MM.1S (cell line): ENCODE measurements at places on chromosomes 2 and 18.

- H3K4me1 ChIP-seq = peaks cover 14% of the 10 kb centered on the region
- no peak overlapping the region for H3K27ac ChIP-seq
- H3K36me3 ChIP-seq = no peaks in the 10 kb centered on the region
- no peaks in the 10 kb centered on the region for H3K27me3 ChIP-seq
These were observed 35.9 kb upstream of the TFPI start for GRCh38 chr2:187590175-187590574.

DNA sequence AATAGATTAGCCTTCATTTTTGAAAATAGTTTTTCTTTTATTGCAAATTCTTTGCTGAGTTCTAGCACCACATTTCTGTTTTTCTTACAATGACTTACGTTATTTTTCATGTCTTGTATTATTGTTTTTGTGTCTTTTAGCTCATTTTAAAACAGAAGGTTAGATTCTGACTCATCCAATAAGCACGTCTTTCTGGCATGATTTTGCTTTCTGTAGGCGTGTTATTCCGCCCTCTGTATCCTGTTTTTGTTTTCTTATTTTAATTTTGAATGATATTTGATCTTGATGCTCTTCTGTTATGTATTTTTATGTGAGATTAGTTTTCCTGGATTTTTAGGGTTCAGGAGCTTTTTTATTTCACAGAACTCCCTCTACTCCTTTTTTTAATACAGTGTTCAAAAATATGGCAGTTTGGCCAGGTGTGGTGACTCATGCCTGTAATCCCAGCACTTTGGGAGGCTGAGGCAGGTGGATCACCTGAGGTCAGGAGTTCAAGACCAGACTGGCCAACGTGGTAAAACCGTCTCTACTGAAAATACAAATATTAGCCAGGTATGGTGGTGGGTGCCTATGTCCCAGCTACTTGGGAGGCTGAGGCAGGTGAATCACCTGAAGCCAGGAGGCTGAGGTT is 145.0 kb downstream of the CLIP4 start:
- no peaks in the 10 kb centered on the region for H3K36me3 ChIP-seq
- no peak for DNase-seq
- no peak overlapping the region for H3K27ac ChIP-seq
- H3K27me3 ChIP-seq = no peaks in the 10 kb centered on the region
- no peak overlapping the region for H3K4me3 ChIP-seq
- H3K4me1 ChIP-seq = no peaks in the 10 kb centered on the region

DNA sequence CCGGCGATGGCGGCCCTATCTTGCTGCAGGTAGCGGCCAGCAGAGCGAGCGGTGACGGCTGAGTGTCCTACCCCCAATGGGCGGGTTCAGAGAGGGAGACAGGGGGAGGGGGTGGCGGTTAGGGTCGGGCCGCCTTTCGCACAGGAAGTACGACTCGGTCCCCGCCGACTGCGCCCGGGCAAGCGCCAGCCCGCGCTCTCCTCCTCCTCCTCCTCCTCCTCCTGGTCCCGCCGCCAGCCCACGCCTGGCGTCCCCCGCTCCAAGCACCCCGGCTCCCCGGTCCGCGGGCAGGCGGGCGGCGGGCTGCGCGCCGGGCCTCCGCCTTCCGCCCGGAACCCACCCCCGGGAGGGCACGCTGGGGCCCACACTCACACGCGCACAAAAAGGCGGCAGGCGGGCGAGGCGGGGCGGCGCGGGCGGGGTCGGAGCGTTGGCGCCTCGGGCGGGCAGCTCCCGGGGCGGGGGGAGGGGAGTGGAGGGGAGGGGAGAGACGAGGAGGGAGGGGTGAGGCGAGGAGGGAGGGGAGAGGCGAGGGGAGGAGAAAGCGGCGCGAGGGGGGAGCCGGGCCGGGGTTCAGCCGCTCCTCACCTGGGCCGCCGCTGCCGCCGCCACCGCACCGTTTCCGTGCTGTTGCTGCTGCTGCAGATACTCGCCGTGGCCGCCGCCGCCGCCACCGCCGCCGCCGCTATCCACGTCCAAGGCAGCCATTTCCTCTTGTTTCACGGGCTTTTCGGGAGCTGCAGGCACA is 1.2 kb downstream of the SP3 start:
- H3K36me3 ChIP-seq = no peaks in the 10 kb centered on the region
- H3K4me3 ChIP-seq = peak overlapping the region; percentile 76; the same call in 1 of the 2 replicates
- H3K4me1 ChIP-seq = peaks cover 15% of the 10 kb centered on the region
- no peaks in the 10 kb centered on the region for H3K27me3 ChIP-seq

DNA sequence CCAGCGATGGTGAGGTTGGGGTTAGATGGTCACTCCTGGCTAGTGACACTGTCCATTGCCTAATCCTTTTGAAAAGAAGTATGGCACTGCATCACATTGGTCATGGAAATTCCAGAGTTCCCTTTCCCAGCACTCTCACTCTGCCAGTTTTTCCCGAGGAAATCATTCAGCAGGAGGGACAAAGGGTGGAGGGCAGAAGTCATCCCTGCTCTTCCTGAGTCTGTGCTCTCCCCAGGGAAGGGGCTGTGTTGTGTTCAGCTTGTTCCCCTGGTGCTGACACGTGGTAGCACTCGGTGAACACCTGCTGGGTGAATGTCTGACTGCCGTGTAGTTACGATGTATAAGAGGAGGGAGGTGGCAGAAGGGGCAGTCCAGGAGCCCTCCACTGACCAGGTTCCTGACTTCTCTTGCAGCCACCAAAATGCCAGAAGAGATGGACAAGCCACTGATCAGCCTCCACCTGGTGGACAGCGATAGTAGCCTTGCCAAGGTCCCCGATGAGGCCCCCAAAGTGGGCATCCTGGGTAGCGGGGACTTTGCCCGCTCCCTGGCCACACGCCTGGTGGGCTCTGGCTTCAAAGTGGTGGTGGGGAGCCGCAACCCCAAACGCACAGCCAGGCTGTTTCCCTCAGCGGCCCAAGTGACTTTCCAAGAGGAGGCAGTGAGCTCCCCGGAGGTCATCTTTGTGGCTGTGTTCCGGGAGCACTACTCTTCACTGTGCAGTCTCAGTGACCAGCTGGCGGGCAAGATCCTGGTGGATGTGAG is 21.6 kb downstream of the STEAP3 start:
- no peak overlapping the region for H3K27ac ChIP-seq
- H3K4me1 ChIP-seq = no peaks in the 10 kb centered on the region
- H3K4me3 ChIP-seq = no peak overlapping the region
- H3K36me3 ChIP-seq = no peaks in the 10 kb centered on the region

DNA sequence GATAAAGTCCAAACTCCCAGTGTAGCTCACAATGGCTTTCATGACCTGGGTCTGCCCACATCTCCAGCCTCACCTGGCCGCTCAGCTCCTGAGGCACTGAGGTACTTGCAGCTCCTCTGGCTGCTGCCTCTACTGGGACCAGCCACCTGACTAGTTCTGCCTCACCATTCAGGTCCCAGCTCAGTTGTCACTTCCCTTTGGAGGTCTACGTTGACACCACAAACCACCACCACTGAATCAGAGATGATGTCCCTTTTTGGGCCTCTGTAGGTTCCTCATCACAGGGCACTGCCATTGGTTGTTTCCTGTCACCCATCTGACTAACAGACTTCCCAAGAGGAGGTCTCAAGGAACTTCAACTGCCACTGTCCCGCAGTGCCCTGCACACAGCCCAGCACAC is 21.2 kb downstream of the SPP2 start:
- no peaks in the 10 kb centered on the region for H3K4me1 ChIP-seq
- H3K36me3 ChIP-seq = no peaks in the 10 kb centered on the region
- no peak for DNase-seq
- no peaks in the 10 kb centered on the region for H3K27me3 ChIP-seq
- no peak overlapping the region for H3K4me3 ChIP-seq

DNA sequence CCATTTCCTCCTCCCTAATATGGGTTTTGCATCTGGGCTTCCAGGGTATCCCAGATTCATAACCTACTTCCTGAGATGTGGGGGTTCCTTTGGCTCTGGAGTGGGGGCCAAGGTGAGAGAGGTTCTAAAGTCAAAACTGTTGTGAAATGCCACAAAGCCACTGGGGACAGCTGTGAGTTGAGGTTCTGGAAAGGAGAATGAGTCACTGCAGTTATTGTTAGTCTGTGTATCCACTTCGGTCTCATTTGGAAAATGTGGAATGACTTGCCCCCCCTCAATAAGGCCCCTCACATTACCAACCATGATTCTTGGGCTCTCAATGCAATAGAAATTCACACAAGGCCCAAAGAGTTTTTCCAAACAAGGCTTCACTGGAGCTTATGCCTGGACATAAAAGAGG is 51.1 kb upstream of the LGALSL start:
- peaks cover 5% of the 10 kb centered on the region; the same call in 1 of the 2 replicates for H3K4me1 ChIP-seq
- H3K27ac ChIP-seq = no peak overlapping the region
- no peaks in the 10 kb centered on the region for H3K36me3 ChIP-seq
- H3K27me3 ChIP-seq = no peaks in the 10 kb centered on the region
- no peak overlapping the region for H3K4me3 ChIP-seq
